Stimulated activated CD8-positive, alpha-beta memory T cell treated with anti-CD3 and anti-CD28 coated beads, Interleukin-4, amount 100 ng/mL, for 4 hours (primary cell): ENCODE measurements at places on chromosomes 7 and 10.

- DNase-seq, result no peak
Measured at GRCh38 chr10:42977032-42977416, 99.8 kb upstream of the RET start.

- no peak for DNase-seq
Measured at GRCh38 chr10:90887555-90887954, 15.8 kb downstream of the RPP30 start.

DNA sequence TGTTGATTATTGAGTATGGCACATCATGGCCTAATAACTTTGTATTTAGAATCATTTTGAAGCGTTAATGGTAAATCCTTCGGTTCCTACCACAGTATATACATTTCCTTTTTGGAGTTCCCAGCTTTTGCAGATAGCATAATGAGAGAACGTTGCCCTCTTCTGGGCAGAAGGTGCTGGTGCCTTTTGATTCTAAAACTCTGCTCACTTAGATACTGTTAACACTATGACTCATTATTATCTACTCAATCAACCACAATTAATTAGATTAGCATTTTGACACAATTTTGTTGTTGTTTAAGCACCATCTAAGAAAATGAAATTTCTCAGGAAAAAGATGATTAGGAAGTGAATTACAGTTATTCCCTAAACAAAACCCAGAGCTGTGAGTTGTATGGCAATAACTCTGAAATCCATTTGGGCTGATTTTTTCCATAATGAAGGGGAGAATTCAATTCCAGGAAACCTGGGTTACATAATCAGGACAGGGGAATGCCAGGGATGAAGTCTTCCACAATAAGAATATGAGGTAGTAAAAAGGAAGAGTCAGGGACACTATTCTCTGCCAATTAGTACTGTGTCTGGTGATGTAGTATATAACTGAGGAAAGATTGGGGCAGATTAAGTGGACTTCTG lies 11.5 kb upstream of the DLD start:
- DNase-seq, result no peak

DNA sequence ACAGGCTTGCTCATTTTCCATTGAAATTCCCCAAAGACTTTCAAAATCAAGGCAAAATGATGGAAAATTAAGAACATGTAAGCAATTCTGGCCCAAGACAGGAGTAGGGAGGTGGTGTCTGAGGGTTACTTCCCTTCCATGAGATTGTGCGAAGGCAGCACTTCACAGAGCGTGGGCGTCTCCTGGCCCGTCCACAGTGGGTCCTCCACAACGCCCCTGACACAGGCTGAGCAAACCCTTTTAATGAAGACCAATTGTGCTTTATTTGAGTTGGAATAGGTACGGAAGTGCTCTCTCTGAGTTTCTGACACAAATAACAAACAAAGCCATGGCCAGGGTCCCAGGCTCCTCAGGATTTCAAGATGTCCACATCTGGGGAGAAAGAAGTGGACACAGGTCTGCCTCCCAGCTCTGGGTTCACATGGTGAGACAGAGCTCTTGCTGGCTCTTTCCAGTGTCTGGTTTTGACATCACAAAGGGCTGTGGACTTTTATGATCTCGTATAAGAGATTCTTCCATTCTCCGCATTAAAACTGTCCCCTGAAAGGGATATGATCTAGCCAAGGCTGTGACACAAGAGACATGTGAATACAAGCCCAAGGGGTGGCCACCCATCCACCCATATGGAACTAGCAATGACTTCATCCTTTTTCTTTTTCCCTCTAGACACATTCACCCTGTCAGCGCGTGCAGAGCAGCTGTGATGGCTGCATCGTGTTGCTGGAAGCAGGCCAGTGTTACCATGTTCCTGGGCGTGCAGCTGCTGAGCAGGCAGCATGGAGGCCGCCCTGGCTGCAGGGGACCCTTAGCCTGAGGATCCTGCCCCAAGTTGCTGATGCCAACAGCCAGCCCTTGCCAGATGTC lies 145.6 kb downstream of the ADAM12 start:
- no peak for DNase-seq

DNA sequence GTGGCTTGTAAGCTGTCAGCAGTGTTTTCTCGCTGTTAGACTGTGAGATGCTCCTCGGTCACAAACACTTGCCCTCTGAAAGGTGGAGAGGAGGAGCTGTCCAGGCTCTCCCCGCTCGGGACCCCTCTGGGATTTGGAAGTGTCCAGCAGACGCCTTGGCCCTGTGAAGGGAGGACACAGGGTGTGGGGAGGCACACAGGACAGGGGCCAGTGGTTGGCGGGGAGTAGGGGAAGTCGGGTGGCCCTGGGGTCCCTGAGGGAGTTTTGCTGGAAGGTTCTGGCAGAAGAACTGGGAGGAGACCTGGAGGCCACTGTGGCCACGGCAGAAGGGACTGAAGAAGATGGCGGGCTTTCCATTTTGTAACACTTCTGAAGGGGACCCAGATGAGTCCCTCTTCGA lies 47.2 kb upstream of the DPYSL4 start:
- DNase-seq, result no peak
